ENCODE measurements at places on chromosomes 7 and 10.

GRCh38 chr10:132983252-132984007 lies 41.1 kb upstream of the CFAP46 start:
- DNase-seq = no peak

DNA sequence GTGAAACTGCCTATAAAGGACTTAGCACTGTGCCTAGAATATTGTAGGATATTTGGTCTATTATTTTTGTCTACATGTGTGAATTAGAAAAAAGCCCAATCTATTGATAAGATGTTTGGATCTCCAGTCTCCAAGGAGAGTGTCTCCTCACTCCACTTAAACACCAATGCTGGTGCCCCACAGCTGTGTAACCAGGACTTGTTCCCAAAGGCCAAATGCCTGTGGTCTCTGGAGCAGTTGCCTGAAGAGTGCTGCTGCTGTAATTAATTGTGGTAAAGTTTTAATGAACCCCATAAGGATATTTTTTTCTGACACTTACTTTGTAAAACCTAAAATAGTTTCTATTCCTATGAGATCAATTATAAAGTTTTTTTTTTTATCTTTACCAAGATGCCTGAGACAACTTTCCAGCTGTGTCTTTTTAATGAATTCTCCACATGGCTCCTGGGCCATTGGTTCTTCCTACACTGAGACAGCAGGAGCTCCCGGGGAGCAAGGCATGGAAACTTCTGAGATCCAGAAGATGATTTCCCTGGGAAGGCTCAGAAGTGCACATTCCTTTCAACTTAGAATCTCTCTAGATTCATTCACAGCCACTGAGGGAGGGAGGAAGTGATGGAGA lies 11.2 kb upstream of the OR2A5 start:
- DNase-seq = no peak

GRCh38 chr7:56081626-56082340 lies 11.0 kb downstream of the PHKG1 start:
- no peak for DNase-seq

- no peak for DNase-seq
Measured at GRCh38 chr7:38574086-38574485, 57.1 kb downstream of the AMPH start.

DNA sequence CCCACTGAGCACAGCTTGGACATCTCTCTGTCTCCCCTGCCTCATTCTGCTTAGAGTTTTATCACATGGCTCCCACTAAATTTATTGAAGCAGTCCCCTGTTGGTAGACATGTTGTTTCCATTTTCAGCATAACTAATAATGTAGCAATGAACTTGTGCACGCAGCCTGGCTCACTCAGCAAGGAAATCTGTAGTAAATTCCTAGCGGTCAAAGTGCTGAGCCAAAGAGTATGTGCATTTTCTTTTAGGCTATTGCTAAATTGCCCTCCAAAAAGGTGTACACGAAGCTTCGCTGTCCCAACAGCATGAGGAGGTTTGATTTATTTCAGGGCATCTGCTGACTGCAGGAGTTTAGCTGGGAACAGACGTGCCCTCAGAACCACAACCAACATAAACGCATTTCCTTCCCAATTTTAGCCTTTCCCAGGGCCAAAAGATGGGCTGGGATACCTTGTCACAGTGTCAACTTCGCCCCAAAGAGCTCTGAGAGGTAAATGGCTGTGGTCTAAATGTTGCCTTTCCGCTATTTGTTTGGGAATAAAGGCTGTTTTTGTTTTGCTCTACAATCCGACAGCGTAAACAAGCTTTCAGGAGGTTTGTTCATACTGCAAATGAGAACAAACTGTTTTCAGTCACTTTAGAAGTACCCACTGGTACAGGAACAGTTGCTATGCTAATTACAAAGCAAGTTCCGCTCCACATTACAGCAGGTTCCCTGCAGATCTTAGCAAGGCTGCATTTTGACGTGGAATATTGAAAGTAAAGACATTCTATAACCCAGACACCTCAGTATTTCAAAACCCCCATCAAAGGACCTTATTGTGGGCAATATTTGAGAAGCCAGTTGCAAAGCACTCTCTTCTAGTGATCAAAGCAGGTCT lies 16.8 kb downstream of the VSIR start:
- DNase-seq = no peak

- no peak for DNase-seq
Measured at GRCh38 chr7:116717137-116717536, 45.1 kb downstream of the MET start.

DNA sequence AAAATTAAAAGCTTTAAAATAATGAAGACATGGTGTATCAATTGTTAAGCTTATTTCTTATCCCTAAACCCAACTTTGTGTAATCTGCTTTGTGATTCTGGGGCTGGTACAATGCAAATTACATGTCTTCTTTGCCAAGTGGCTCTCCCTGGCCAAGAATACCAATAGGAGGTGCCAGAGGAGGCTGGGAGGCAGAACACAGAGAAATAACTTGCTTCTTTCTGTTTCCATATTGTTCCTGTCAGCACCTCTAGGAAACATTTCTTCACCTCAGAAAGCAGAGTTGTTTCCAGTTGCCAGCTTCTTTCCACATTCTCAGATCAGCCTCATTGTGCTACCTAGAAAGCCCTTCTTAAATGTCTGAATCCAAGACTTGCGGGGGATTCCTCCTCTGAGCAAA lies 174.4 kb downstream of the MDFIC start:
- no peak for DNase-seq

DNA sequence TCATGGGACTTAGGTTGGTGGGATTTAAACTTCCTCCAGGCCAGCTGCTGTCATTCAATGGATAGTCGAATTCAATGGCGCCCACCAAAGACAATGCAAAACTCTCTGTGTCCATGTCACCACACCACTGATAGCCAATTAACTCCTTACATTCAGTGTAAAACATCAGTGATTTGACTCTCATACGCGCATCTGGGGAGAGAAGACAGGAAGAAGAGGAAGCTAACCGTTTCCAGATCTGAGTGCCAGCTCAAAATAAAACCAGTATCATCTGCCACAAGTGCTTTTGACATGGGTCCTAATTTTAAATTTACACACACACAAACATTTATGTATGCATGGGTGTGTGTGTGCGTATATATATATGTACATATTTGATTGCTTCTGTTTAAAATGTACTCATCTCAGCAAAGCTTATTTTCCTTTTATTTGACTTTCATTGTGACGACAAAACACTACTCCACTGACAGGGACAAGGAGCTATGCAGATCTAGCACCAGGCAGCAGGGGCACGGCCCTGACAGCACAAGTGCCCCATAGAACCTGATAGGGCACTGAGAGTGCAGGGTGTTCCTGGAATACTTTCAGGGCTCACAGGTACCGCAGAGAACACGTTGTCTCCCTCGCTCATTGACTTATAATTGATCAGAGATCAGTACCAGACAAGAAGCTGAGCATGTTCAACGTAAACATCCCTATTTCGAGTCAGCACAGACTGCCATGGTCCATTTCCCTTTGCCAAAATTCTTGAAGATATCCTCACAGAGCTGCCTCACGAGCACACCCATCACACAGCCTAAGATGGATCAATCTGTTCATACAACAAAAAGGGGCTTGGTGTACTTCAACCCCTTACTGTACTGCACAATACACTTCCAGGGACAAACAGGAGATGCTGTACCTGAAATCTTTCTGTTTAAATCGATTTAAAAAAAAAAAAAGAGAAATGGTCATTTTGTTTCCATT lies 176.1 kb downstream of the COBL start:
- no peak for DNase-seq

GRCh38 chr10:69377933-69378332 lies 38.8 kb downstream of the TACR2 start:
- no peak for DNase-seq

DNA sequence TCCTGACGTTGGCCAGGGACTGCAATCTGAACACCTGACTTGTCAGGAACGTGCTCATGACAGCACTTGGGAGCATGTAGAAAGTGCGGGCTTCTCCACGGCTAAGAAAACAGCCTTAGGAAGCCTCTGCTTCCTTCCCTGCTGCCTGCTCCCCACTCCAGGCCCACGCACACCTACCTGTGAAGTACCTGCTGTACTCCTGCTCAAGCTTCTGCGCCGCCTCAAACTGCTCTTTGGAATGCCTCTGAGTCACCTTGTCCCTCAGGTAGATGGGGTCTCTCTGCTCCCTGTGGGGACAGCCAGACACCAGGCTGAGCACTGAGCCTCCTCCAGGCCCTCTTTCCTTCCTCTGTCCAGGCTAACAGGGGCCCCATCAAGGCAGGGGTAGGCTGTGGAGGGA lies 132.7 kb downstream of the DLG5 start:
- DNase-seq = no peak

- no peak for DNase-seq
Measured at GRCh38 chr7:102875700-102876295, 37.0 kb upstream of the LRRC17 start.

DNA sequence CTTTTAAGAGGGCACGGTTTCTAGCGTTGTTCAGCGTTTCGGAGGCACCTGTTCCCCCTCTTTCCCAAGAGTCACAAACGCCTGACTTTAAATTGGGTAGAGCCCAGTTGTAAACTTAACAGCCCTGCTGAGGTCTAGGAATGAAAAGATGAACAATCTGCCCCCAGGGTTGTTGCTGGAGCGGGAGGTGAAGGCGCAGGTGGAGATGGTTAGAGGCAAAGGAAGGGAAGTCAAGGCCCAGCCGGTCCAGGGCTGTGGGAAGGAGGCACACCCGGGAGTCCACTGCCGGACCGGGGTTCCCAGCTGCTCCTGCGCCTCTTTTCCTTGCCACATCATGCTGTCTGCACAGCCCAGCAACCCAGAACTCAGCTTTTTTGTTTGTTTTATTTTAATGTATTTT lies 770 bp downstream of the PRXL2A start:
- no peak for DNase-seq

- no peak for DNase-seq
Measured at GRCh38 chr10:110273474-110273873, 31.2 kb downstream of the SMNDC1 start.

DNA sequence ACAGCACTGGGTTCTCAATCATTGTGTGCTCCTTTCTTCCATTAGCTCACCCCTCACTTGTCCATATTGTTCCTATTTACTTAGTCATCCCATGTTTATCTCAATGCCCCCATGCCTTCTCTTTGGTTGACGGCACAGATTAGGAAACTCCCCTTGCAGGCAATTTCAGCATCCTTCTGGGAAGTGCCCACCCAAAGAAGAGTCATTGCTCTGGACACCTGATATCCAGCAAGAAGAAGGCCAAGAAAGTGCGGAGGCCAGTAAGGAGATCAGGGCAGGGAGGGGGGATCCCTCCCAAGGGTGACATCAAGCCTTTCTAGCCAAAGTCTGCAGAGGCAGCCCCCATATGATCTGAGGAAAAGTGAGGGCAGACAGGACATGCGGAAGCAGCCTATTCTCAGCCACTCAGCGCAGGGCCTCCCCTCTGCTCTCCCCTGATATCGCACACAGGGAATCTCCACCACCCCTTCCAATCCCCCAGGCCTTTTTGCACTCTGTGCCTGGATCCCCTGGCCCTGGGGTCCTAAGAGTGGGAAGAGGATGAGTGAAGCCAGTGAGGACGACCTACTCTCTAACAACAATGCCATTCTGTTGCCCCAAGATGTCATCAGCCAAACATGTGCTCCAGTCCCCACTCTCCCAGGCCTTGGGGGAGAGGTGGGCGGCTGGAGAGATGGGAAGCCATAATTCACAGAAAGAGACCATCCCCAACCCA lies 1.8 kb downstream of the TRPV6 start:
- no peak for DNase-seq

DNA sequence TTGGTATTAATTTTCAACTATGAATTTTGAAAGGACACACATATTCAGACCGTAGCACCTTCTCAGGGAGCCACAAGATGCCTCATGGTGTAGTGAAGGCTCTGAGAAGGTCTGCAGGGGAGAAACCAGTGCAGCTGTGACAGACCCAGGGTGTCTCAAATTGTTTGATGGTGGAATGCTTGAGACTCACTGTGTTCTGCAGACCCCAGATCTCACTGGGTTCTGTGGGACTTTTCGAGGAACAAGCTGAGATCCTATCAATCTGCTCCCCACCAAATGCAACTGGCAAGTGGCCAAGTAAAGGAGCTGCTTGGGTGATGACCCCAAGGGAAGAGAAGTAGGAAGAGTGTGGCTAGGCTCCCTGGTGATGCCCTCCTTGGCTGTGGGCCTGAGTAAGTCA lies 130.5 kb upstream of the UNC5B start:
- DNase-seq = no peak

GRCh38 chr7:104431930-104432329 lies 103.5 kb downstream of the LHFPL3 start:
- no peak for DNase-seq

Measured in cortex of kidney (tissue), 1 donor.